ENCODE measurements at places on chromosomes 6 and 20.

DNA sequence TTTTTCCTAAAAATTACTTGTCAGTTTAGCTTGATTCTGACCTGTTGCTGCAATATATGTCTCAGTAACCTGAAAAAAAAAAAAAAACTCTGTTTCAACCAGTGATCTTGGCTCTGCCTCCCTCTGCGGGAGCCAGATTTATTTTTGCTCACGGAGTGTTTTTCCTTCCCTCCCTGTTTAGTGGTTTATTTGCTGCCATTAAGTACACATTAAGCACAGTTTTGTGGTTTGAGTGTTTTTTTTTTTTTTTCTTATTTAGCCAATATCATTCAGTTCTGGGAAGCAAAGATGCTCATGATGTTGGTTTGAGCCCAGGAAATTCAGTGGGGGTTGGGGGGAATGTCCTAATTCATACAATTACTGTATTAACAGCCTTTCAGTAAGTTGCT is 110.1 kb upstream of the GPR6 start:
- DNase-seq: no peak

DNA sequence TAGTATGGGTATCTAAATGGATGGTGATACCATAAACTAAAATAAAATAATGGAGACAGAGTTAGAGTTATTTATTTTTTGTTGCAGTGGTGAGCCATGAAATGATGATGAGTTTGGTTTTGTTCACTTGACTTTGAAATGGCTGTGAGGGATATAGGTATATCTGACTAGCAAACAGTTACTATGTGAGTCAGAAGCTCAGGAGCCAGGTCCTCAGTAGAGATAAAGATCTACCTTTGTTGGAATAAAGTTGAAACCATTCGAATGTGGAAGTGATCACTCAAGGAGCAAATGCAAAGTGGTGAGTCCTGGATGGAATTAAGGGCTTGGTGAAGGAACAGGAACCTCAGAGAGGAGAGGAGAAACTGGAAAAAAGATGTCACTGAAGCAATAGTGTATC is 86.0 kb upstream of the TPD52L1 start:
- no peak for DNase-seq

GRCh38 chr6:157134402-157135047 is 188.8 kb downstream of the TMEM242 start:
- no peak for DNase-seq

- DNase-seq: no peak
Observed at GRCh38 chr20:53002786-53003185, 30.6 kb downstream of the TSHZ2 start.

DNA sequence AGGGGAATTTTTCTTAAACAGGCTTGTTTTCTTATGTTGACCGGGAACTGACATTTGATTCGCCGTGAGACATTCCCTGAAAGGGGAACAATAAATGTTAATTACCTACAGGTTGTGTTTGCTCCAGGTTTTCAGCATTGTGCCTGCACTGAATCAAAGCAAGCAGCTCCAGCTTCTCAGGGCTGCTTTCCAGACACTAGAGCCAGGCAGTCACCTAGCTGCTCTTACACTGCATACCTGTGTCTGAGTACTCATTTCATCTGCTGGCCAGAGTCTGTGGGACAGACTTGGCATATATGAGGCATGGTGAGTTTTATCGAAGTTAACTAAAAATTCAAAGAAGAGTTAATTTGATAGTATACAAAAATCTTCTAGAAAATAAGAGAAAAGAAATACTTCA is 951.8 kb upstream of the MAP3K7 start:
- DNase-seq: no peak

- peak; percentile 94 for DNase-seq
Observed at GRCh38 chr6:169751242-169752073, at the start of the genes DYNLT2 and ERMARD. TSS of gene DYNLT2 (minus strand) at chr6:169751572. CDS start at chr6:169751458, 114 bp downstream. TSS of gene ERMARD (plus strand) at chr6:169751622. CDS start at chr6:169751658, 36 bp downstream.

DNA sequence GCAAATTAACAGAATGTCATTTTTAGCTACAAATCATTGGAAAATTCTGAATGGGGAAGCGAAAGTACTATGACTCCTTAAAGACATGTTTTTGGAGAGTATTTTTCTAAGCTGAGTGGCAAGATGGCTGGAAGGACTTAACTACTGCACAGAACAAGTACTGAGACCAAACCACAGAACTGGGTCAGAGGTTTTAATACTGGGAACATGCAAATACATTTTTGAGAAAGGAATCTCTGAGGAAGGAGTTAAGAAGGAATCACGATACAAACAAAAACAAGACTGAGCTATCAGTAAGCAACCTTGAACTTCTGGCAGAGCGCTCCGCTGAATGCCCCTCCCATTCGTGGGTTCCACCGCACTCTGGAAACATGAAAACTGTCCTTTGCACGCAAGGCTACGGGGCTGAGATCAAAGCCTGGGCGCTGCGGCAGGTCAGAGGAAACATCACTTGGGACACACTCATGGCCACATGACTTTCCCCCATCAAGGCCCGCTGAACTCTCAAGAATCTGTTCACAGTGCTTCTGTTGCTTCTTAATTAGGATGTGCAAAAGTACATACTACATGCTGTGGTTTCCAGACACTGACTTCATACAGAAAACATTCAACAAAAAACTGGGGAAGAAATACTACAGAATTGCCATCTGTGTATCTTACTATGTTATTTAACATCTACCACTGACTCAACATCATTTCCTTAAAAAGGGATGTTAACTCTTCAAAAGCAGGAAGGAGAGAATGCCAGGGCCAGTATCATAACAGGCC is 27.8 kb downstream of the SLC23A2 start:
- DNase-seq: peak; percentile 28

DNA sequence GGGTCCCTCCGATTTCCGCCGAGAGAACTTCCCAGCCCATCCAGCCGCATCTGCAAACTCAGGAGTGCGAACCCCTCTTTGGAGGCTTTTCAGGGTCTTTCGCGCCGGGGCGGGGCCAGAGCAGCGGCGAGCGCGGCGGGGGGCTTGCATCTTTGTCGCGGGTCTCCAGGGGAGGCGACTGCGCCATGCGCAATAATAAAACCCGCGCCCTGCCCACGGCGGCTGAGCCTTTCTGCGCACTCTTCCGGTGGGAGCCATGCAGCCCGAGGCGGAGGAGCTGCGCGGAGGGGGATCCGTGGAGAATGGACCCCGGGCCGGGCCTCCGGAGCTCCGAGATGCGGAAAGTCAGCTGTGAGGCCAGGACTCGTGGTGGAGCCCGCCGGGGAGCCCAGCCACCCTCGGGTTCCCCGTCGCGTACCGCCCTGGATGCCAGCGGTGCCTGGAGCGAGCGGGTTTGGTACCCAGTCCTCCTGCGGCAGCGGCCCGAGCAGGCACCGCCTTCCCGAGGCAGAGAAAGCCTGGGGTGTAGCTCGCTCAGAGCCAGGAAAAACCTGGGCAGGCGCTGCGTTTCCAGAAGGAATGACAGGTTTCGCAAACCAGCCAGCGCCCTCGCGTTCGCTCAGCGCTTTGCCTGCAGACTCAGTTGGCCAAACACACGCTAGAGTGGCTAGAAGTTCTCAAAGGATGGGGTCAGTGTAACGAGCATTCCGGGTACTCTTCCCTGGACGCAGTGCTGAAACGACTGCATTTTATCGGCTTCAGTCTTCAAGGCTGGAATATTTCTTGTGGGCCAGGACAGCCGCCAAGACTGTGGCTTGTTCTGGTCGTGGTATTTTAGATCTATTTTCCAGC is 1.2 kb downstream of the AKAP12 start:
- peak; percentile 25 for DNase-seq

DNA sequence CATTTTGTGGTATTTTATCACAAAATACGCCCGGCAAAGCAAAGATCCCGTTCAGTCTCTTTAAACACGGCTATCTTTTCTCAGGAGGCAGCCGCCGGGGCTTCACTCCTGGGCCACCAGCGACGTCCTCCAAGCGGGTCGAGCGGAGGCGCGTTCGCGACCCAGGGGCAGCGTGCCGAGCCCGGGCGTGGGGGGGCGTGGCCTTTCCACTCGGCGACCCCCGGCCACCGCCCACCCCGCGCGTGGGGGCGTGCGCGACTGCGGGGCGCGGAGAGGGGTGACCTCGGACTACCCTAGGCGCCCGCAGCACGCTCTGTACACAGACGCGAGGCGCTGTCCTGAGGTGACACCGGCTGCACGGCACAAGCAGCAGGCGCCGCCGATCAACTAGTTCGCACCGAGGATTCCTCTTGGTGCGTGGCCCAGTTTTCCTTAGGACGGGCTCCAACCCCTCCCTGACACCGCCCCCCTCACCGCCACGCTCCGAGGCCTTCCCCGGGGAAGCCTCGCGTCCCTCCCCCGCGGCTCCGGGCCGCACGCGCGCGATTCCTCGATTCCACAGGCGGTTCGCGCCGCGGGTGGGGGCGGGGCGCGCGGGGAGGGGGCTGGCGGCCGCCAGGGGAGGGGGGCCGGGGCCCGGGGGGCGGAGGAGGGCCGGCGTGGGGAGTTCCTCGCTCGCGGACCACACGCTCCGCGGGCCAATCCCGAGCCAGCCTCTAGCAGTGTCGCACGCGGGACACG is 1.1 kb upstream of the JARID2 start:
- DNase-seq: peak; percentile 34

DNA sequence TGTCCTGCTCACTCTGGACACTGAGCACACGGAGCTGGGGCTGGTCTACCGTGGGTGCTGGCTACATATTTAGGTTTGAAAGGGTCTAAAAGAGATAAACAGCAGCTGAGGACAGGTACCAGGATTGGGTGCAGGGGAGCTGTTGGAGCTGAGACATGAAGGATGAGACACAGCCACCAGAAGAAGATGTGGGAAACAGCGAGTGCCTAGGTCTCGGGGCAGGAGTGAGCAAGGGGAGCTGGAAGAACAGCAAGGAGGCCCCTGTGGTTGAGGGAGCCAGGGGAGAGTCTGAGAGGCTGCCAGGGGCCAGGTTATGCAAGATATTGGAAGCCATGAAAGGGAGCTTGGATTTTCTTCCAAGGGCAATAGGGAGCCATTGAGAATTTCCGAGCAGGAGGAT is 434.0 kb upstream of the SULF2 start:
- no peak for DNase-seq

DNA sequence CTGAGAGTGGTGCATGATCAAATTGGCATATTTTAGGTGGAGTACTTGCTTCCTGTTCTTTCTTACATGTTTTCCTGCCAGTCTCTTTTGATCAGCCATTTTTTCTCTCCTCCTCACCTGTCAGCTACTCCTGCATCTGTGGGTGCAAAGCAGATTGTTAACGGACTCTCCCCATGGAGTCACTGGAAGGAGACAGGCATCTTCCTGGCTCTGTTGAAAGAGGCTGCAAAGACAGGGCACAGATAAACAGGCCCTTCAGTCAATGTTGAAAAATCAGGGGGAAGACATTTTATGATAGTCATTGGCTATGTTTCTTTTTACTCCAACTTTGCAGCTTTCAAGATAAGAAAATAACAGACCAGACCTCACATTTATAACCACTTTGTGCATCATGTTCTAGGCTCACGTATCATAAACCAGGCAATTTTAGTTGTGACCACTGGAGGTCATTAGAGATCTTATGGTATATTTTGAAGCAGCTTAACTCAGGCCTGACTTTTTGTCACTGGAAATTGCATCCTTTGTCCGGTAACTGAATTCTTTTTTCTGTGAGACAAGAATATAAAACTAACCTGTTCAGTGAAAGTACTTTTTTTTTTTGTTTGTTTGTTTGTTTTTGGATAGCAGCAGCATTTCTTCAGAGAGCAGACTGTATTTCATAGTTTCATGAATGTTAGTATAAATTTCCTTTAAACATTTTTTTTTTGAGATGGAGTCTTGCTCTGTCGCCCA is 20.1 kb downstream of the ECT2L start:
- DNase-seq: no peak

- DNase-seq: no peak
Observed at GRCh38 chr6:38138374-38138773, 318.8 kb downstream of the ZFAND3 start.

DNA sequence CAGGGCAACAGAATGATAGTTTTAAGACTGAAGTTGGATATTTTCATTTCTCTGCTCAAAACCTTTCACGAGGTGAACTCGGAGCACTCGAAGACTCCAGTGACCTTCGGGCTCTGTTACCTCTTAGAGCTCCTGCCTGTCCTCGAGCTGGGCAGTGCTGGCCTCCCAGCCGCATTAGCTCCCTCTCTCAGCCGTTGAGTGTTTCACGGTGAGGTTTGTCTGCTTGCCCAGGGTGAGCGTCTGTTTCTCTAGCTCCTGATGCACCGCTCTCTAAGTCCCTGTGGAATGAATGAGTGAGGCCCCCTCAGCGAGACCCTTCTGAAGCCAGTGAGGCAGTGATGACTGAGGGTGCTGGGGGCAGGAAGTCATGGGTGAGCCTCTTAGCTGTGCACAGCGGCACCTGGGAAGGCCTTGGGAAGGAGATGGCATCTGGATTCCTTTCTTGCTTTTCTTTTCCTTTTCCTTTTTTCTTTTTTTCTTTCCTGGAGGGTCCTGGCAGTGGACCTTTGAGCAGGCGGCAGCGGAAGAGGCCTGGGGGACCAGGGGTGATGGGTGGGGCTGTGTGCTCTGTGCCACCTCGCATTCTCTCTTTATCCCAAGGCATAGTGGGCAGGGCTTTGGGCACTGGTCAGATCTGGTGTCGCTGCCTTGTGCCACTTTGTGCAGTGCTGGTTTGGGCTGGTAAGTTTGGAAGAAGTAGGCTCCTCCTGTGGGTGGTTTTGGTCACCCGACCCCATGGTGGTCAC is 2.2 kb downstream of the PSMG4 start:
- no peak for DNase-seq

- no peak for DNase-seq
Observed at GRCh38 chr6:16751251-16751946, 9.9 kb downstream of the ATXN1 start.

DNA sequence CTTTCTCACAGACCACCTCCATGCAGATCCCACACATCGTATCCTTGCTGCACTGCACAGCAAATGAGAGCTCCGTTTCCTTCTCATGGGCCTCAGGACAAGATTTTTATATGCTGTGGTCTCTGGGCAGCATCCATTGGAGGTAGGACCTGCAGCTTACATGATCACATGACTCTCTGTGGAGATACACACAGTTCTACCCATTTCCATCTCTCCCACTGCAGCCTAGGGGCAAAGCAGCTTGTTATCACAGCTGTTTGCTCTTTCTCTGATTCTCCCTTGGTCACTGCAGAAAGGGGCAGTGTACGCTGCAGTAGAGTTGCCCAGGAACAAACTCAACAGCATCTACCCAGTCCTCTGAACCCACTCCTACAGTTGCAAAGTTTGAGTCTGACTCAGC is 48.9 kb downstream of the ZNF334 start:
- no peak for DNase-seq

- peak; percentile 16 for DNase-seq
Observed at GRCh38 chr6:71420693-71421328, 132.2 kb downstream of the OGFRL1 start.

- no peak for DNase-seq
Observed at GRCh38 chr6:125871365-125871764, 80.6 kb downstream of the NCOA7 start.

DNA sequence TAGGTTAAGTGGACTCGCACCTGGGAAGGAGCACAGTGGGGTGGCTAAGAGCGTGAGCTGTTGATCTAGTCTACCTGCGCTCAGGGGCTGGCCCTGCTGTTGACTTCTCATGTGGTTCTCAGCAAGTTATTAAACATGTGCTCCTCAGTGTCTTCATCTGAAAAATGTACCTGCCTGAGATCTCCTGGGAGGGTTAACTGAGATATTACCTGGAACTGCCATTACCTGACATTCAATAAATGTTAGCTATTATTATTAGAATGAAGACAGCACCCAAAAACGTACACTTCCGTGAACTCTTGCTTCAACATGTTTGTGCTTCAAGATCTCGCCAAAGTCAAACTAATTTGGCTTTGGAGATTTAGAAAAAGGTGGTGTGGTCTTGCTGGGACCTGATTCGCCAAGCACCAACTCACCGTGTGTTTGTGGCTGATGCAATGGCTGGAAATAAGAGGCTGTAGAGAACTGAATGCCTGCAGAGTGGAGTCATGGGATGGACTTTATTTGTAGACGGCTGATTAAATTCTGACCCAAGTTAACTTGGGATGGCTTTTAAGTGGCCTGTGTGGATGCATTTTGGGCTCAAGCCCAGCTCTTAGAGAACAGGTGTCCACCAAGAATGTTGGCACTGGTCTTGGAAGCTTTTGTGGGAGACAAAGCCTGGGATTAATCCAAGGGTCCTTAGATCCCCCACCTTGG is 692.9 kb downstream of the QKI start:
- no peak for DNase-seq
